Ovary (tissue), 10 donors: ENCODE measurements at places on chromosomes 1 and 21. TPM values are rescaled to one million over a fixed set of nuclear protein-coding genes. Genes with fewer than 3 reads are reported as not detected.

The CYP4X1 gene
- total RNA-seq, result 0.77 TPM

The RNF186 gene
- not detected for total RNA-seq

The CACNA1S gene
- not detected for total RNA-seq

DNA sequence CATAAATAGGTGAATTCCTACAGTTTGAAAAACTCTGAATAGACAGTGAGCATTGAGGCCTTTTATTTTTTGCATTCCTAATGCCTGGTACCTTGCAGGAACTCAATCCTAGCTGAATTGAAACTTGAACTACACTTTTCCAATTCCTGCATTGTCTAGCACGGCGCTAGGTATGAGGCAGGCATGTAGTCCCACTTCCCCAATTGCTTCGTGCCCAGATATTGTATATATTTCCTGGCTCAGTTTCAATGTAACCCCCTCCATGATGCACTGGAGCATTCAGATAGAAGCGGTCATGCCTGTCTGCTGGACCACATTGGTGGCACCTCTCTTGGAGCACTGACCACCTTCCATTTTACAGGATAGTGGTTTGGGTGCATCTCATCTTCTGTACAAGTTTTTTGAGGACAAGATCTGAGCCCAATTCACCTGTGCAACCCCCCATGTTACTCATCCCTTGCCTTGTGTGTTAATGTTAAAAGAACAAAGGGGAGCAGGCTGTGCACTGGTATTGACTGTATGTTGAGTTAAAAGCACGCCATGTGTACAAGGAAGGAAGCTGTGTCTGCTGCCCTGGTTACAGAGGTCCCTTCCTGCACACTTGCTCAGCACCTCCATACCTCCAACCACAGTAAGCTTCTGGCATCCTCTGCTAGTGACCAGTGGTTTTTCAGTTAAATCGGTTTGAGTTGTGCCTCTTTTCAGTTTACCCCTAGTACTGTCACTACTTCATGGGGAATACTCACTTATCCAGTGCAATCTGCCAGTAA lies 10.0 kb upstream of the RAB7B start:
- no peak for DNase-seq

The NTNG1 gene
- 0.97 TPM for total RNA-seq

GRCh38 chr1:205013683-205014367 lies 29.2 kb upstream of the CNTN2 start:
- peak; percentile 65 for DNase-seq

DNA sequence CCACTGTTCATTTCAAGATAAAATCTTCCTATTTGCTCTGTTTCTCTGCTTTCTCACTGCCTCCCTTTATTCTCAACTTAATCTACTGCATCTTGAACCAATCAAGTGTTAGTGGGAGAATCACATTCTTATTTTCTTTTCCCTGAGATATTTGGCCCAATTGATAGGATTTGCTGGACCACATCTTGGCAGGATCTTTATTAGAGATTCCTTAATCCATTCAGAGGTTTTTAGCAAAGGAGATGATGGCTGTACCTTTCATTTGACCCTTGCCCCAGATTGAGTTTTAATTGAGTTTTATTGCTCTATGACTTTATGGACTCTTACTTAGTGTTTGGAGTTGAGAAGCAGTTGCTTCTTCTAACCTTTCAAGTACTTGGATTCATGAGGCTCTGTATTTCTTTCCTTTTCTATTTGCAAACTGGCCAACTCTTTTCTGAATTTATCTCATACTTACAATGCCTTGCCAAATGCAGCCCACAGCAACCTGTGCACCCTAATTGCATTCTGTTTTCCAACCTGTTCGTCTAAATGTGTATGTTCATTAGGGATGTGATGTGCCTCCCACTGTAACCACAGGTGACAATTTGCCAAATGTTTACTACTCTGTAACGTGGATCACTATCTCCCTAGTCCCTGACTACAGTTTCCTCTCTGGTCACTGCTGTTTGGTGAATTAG lies 274.8 kb upstream of the KAZN start:
- DNase-seq, result no peak

DNA sequence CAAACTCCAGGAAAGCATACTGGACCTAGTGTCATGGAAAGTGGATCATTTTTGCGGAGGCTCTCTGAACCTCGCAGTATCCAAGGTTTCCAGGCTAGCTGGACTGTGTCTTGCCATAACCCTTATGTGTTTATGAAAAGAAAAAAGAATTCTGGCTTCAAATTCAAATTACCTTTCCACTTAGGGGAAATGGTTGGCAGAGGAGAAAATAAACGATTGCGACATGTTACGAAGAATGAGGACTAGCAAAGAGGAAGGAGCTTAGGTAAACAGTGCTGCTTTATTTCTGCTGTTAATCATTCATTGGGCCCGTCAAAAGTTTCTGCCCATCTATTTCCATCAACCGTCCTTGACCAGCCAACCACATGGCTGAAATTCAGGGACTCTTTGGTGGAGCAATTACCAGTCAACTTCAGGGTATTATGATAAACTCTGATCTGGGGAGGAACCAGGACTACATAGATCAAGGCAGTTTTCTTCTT lies at the start of gene C4BPA:
C4BPA (plus strand) TSS at position 342 of the 482 bp plus-strand sequence. CDS start 8,793 bp downstream, outside the sequence.
- no peak for DNase-seq

DNA sequence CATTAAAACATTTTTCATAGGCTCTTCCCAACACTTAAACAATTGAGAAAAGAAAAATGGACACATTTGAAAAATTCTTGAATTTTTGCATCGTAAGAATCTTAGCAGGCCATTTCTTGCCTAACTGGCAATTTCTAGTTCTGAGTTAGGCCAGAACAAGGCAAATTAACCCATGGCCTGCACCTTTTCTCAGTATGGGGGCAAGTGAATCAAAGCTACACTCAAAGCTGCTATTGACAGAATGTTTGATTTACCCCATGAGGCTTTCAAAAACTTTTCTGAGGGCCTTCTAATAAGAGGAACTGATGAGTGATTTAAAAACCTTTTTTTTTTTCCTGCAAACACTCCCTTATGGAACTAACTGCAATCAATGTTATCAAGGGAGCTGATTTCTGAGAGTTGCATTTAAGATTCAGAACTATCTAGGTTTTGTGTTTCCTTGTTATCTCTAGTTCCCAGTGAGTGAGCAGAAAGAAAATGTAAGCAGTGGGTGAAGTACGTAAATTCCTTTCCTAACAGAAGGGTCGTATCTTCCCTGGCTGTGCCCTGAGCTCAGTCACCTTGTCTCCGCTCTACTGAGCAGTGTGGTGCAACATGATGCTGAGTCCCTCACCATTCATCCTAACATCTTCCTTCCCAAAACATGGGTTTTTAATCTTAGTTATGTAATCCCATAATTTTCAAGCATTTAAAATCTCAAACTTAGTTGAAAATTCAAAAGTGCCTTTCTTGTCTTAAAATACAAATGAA lies 353.7 kb downstream of the DPYD start:
- DNase-seq, result no peak

The THEM5 gene
- not detected for total RNA-seq

DNA sequence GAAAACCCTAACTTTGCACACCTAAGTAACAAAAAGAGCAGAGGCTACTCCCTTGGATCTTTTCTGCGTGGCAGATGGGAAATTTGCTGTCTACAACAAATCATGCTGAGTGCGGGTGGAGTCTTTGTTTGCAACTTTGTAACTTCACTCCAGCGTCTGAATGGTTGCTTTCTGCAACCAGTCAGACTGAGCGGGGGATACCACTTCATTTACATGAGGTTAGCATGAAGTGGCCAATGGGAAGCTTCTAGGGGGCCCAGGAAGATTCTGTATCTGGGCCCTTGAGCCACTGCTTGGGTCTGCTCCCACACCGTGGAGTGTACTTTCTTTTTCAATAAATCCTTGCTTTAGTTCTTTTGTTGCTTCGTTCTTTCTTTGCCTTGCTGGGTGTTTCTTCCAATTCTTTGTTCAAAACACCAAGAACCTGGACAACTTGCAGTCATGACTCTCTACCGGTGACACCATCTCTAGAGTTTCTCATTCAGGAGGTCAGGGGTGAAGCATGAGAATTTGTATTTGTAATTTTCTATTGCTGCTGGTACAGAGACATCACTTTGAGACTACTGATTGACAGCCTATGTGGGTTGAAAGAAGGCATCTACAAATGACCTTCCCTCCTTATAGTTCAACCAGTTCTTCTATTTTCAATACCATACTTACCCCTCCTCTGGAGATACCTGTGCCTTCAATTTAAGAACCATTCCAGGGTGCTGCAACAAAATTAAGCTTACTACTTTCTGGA lies 55.8 kb upstream of the RC3H1 start:
- DNase-seq, result no peak

The TNFRSF14 gene
- total RNA-seq, result 47.5 TPM

The ASPM gene
- total RNA-seq, result 0.15 TPM

GRCh38 chr1:18820791-18821641 lies 38.4 kb downstream of the TAS1R2 start:
- DNase-seq, result peak; percentile 55

The CASZ1 gene
- 4.0 TPM for total RNA-seq
